ENCODE measurements at places on chromosomes 2 and 18.

GRCh38 chr18:79365701-79366100, 30.0 kb upstream of the NFATC1 start:
- DNase-seq = no peak

GRCh38 chr2:179550214-179550613, 285.6 kb upstream of the SESTD1 start:
- no peak for DNase-seq

- no peak for DNase-seq
These were observed 51.8 kb downstream of the HS1BP3 start for GRCh38 chr2:20599001-20599600.

- DNase-seq = no peak
These were observed 1.2 kb upstream of the TXNL1 start for GRCh38 chr18:56639571-56639970.

DNA sequence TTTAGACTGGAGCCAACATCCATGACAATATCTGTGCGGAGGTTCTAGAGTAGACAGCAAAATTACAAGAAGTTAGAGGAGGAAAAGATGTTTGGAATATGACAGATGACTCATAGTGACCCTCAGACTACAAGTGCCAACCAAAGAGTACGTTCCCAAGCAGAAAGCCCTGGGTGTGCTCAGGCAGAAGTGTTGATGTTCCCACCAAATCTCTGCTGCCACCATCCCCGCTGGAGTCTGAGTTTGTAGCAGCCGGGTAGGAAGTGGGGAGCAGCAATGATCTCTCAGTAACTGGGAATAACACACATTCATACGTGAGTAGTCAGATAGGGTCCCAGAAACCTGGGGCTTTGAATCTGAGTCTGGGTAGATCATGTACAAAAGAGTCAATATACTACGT, 73.2 kb downstream of the XDH start:
- no peak for DNase-seq

DNA sequence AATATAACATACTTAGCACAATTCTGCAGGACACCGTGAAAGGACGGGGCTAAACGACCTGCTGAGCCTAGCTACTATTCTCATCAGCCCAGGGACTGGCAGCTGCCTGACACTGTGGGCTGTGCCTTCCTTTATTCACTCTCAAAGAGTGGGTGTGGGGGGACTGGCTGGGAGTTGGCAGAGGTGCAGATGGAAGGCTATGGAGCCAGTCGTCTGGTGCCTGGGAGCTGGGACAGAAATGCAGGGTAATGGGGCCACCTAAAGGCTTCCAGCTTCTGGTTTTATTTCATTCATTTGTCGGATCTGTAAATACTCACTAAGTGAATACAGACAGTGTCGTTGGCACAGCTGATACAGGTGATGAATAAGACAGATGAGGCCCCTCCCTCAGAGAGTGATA, 56.0 kb upstream of the NFU1 start:
- no peak for DNase-seq

- DNase-seq = no peak
These were observed 68.9 kb upstream of the CNGA3 start for GRCh38 chr2:98277162-98277859.

- DNase-seq = no peak
These were observed 115.8 kb upstream of the CWC22 start for GRCh38 chr2:180122874-180123273.

DNA sequence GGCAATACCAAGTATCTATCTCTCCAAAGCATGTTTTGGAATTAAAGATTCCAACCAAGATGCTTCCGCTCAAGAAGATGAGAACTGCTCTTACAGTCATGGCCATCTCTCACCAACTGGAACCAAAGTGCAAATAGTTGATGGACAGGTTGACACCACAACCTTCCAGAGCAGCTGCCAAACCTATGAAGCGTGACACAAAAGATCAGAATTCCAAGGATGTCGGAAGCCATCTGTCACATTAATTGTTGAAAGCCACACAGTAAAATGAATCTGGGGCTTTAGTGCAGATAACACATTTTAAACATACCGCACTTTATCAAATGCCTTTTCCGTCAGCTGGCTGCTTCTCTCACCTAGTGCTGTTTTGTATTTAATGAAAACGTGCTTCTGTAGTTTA, 195.7 kb downstream of the CDH20 start:
- DNase-seq = no peak

Measured in amniotic stem cell (primary cell).